ENCODE measurements at places on chromosomes 2 and 18. TPM values are rescaled to one million over a fixed set of nuclear protein-coding genes. Genes with fewer than 3 reads are reported as not detected.

Gene CSRNP3
- 0.25 TPM for polyA plus RNA-seq

Gene REG3A
- 0.96 TPM for polyA plus RNA-seq

Gene DHRS9
- 1.5 TPM for polyA plus RNA-seq

Gene GPR39
- polyA plus RNA-seq: 9.8 TPM

Gene GPAT2
- polyA plus RNA-seq: 6.2 TPM

Gene CXCR2
- polyA plus RNA-seq: 0.73 TPM

Gene PFN4
- polyA plus RNA-seq: 0.66 TPM

Gene KATNAL2
- 1.5 TPM for polyA plus RNA-seq

Gene UGT1A9
- not detected for polyA plus RNA-seq

Gene FBXO48
- polyA plus RNA-seq: 0.67 TPM

Gene GPR55
- 0.18 TPM for polyA plus RNA-seq

Gene HJURP
- 0.84 TPM for polyA plus RNA-seq

Gene SAG
- 0.22 TPM for polyA plus RNA-seq

Gene REG3G
- polyA plus RNA-seq: not detected

Gene BOLL
- not detected for polyA plus RNA-seq

Gene MC2R
- polyA plus RNA-seq: not detected

Gene TEX44
- not detected for polyA plus RNA-seq

Gene SEH1L
- 24.2 TPM for polyA plus RNA-seq

Gene ANKRD53
- polyA plus RNA-seq: 0.63 TPM

Gene CFC1
- polyA plus RNA-seq: 0.19 TPM

Gene DCC
- 0.28 TPM for polyA plus RNA-seq

Gene ANKAR
- 0.95 TPM for polyA plus RNA-seq

Gene TXNDC9
- polyA plus RNA-seq: 20.9 TPM

Gene C1QL2
- polyA plus RNA-seq: 0.03 TPM

Gene CPLX4
- polyA plus RNA-seq: 0.01 TPM

Gene CXCR4
- 214 TPM for polyA plus RNA-seq

Gene MARCO
- 833 TPM for polyA plus RNA-seq

Gene FOSL2
- 97.9 TPM for polyA plus RNA-seq

Gene RAB11FIP5
- 12.7 TPM for polyA plus RNA-seq

Gene REG1A
- 4.7 TPM for polyA plus RNA-seq

Gene SP9
- not detected for polyA plus RNA-seq

Gene LINC00305
- polyA plus RNA-seq: 0.44 TPM

Gene OBSL1
- 58.4 TPM for polyA plus RNA-seq

Gene UCN
- polyA plus RNA-seq: 2.0 TPM

Gene ABCG8
- not detected for polyA plus RNA-seq

Gene SFT2D3
- polyA plus RNA-seq: 9.9 TPM

Gene ANKRD29
- polyA plus RNA-seq: 12.5 TPM

Gene MYCN
- 0.23 TPM for polyA plus RNA-seq

Gene C2orf78
- not detected for polyA plus RNA-seq

Gene HDAC4
- 12.1 TPM for polyA plus RNA-seq

Gene TMEFF2
- not detected for polyA plus RNA-seq

Gene CCDC68
- 9.6 TPM for polyA plus RNA-seq

Gene CAVIN2
- polyA plus RNA-seq: 55.1 TPM

Gene MATN3
- 3.1 TPM for polyA plus RNA-seq
